ENCODE measurements at places on chromosomes 12 and 14. TPM values are rescaled to one million over a fixed set of nuclear protein-coding genes. Genes with fewer than 3 reads are reported as not detected.

The NFE2 gene
- total RNA-seq, result 6.6 TPM

The ITPR2 gene
- 41.2 TPM for total RNA-seq

The ESPL1 gene
- total RNA-seq, result 9.9 TPM

The IGFBP6 gene
- total RNA-seq, result 32.1 TPM

The APOF gene
- total RNA-seq, result not detected

Data from metanephros (tissue), 2 donors.